ENCODE measurements at places on chromosomes 12 and 14. TPM values are rescaled to one million over a fixed set of nuclear protein-coding genes. Genes with fewer than 3 reads are reported as not detected.

The SOX5 gene
- 13.2 TPM for total RNA-seq

The EPYC gene
- total RNA-seq, result not detected

DNA sequence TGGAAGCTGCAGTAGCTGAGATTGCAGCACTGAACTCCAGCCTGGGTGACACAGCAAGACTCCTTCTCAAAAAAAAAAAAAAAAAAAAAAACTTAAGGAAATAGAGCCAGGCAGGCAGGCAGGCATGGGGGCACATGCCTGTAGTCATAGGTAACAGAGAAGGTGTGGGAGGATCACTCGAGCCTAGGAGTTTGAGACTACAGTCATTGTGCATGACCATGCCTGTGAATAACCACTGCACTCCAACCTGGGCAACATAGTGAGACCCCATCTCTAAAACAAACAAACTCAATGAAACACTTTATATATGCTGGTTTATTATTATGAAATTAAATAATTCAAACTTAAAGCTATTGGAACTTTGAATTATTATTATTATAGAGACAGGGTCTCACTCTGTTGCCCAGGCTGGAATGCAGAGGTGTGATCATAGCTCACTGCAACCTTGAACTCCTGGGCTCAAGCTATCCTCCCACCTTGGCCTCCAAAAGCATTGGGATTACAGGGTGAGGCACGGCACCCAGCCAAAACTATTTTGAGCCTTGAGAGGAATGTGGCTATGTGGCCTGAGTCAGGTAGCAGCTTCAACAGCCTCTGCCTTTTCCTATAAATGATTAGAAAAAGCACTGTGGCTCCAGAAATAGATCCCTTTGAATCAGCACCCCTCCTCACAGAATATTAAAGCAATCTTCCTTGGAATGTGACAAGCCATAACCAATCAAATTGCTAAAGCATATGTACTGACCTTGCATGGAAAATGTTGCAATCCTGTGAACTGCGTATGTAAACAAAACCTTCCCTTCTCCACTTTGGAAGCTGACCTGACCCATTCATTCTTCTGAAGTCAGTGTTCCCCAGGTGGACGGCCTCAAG lies 34.7 kb upstream of the YY1 start:
- no peak for DNase-seq

GRCh38 chr14:96140952-96141351 lies 63.7 kb upstream of the BDKRB2 start:
- no peak for DNase-seq

GRCh38 chr12:6052940-6053329 lies 71.5 kb downstream of the VWF start:
- no peak for DNase-seq

DNA sequence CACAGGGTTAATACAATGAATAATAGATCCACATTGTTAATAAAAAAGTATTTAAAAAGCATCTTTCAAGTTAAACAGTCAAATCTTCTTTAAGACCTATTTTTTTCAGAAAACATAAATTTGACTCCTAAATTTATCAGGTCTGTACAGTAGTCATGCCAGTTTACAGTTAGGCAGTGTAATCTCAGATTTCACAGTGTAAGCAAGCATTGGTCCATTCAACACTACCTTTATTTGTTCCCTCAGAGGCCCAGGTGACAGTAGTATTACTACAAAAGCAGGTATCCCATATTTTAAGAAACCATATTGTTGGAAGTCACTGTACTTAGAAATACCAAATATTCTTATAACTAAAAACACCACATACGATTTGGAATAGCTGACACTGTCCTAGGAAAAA lies 6.1 kb downstream of the ATP2B1 start:
- no peak for DNase-seq

DNA sequence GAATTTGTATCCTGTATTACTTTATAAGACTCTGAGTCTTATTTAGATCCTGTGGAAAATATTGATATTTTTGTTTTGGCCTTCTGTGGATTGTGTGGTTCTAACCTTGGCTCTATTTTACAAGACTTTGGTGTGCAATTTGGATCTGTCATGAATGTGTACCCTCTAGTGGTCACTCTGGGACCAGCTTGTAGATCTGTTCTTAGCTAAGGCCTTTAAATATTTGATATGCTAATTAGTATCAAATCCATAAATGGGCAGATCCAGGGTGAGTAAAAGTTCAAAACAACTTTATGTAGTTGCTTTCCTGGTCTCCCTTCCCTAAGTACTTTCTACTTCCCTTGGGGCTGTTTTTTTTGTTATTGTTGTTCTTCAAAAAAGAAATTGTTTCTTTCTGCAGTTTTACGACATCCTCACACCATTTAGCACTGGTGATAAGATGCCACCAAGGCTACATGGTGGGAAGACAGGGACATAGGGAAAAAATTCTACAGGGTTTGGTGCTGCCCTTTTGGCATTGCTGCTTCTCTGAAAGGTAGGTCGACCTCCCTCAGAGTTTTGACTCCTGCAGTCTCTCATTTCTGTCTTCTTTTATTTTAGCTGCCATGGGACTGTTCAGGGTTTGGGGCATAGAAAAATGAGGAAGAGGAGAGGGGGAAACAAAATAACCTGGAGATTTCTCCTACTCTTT lies 238.5 kb downstream of the GPHN start:
- DNase-seq, result no peak

DNA sequence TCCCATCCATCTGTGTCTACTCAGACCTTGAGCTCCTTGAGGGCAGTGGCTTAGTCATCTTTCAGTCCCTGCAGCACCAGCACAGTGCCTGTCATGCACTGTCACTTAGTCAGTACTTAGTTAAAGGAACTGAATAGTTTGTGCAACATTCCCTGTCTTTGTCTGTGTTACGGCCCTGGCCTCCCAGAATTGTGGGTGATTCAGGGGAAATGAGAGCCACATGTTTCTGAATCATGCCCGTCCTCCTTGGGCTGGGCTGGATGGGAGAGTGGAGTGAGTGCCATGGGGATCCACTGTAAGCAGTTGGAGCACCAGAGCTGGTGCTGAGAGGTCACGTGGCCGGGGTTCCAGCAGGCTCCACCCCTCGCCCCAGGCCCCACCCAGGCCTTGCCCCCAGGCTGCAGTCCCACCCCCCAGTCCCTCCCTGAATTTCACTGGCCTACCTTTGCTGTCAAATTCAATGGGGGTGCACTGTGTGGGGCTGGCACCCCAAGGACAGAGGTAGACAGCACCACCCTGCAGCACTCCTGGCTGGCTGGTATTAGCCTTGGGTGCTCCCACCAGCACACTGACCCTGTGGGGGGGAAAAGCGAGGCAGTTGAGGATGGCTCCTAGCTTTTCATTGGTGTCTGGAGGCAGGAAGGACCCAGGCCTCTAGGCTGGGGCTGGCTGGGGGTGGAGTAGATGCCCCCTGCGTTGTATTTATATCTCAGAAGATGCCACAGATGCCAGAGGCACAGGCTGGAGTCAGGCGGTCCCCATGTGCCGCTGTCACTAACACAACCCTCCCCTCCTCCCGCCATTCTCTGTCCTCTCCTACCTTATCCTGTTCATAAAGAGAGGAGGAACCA lies 7.5 kb downstream of the ITGA5 start:
- peak; percentile 80 for DNase-seq

Data from left cardiac atrium (tissue), 4 donors.